ENCODE measurements at places on chromosomes 2 and 18. TPM values are rescaled to one million over a fixed set of nuclear protein-coding genes. Genes with fewer than 3 reads are reported as not detected.

The DES gene
- total RNA-seq = 4.2 TPM

The CIAO1 gene
- total RNA-seq = 76.8 TPM

The GALR1 gene
- total RNA-seq = not detected

- no peaks in the 10 kb centered on the region for H3K4me1 ChIP-seq
- DNase-seq = no peak
- H3K36me3 ChIP-seq = no peaks in the 10 kb centered on the region
- H3K4me3 ChIP-seq = no peak overlapping the region
These were observed 225.8 kb downstream of the PIEZO2 start for GRCh38 chr18:10923551-10924070.

- H3K4me1 ChIP-seq = no peaks in the 10 kb centered on the region
- no peak overlapping the region for H3K4me3 ChIP-seq
- no peak overlapping the region for H3K27ac ChIP-seq
- no peaks in the 10 kb centered on the region for H3K36me3 ChIP-seq
- no peaks in the 10 kb centered on the region for H3K27me3 ChIP-seq
- no peak for DNase-seq
These were observed 59.9 kb downstream of the ZRANB3 start for GRCh38 chr2:135471106-135471505.

DNA sequence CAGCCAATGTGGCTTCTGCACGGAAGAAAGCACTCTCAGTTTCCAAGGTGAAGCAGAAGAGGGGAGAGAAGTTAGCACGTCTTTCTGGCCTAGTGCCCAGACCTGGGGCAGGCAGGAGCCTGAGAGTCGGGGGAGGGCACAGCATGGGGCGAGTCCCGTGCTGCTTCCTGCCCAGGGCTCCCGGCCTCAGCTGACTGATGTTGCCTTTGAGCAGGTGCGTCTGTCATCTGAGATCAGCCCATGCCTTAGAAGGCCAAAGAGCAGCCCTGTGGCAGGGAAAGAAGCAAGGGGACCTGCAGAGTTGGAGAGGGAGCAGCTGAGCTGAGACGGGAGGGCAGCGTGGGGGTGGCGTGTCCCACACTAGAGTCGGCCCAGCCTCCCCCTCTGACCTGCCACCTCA lies 3.3 kb downstream of the KCNIP3 start:
- H3K4me3 ChIP-seq = no peak overlapping the region
- DNase-seq = no peak
- H3K36me3 ChIP-seq = no peaks in the 10 kb centered on the region
- H3K27ac ChIP-seq = no peak overlapping the region
- peaks cover 8% of the 10 kb centered on the region for H3K4me1 ChIP-seq

DNA sequence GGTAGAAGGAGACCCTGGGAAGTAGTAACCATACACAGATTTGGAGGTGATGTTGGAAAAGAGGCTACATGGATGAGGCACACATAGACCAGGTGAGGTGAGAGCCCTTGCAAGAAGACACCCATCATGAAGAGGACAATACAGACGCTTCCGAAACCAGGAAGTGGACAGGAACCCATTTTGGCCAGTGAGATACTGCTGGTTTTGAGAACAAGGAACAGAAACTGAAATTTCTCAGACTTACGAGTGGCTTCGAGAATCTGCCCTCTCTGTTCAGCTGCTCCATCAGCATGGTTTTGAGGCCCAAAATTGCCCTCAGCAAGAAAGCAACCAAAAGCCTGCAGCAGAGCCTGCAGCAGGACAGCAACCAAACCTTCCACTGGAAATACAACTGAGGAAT lies 479.1 kb upstream of the NRXN1 start:
- H3K36me3 ChIP-seq = no peaks in the 10 kb centered on the region
- no peak overlapping the region for H3K27ac ChIP-seq
- no peaks in the 10 kb centered on the region for H3K4me1 ChIP-seq
- H3K27me3 ChIP-seq = no peaks in the 10 kb centered on the region
- no peak overlapping the region for H3K4me3 ChIP-seq

GRCh38 chr2:202147775-202148174 lies 74.7 kb downstream of the KIAA2012 start:
- H3K27me3 ChIP-seq = no peaks in the 10 kb centered on the region
- no peak for DNase-seq
- H3K4me3 ChIP-seq = no peak overlapping the region
- no peaks in the 10 kb centered on the region for H3K36me3 ChIP-seq

DNA sequence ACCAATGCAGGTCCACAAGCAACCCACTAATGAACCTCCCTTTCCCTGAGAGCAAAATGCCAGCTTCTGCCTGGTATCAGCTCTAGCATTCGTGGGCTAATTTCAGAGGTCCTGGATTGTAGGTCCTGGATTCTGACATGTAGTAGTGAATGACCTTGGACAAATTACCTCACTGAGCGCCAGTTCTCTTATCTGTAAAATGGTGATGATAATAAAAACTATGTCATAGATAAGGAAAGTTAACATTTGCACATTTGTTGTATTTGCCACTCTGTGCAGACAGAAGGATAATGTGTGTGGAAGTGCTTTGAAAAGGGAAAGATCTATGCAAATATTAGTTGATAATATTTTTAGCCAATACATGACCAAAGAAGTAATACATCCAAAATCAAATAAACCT lies 4.1 kb upstream of the TET3 start:
- no peaks in the 10 kb centered on the region for H3K27me3 ChIP-seq
- DNase-seq = no peak
- peaks cover 35% of the 10 kb centered on the region for H3K4me1 ChIP-seq
- H3K4me3 ChIP-seq = peak overlapping the region; percentile 50
- no peak overlapping the region for H3K27ac ChIP-seq

GRCh38 chr2:27275211-27276150 lies at the start of gene DNAJC5G:
Gene DNAJC5G (plus strand): TSS chr2:27275433. CDS start chr2:27276729, 1,296 bp downstream.
- 0 out of 2 replicates have a peak, but pooled peaks cover 2% of the 10 kb centered on the region for H3K4me1 ChIP-seq
- H3K27ac ChIP-seq = no peak within 1 kb of the TSS
- no peak within 1 kb of the TSS for H3K4me3 ChIP-seq
- H3K27me3 ChIP-seq = no peaks in the 10 kb centered on the region
- H3K36me3 ChIP-seq = no peaks in the 10 kb centered on the region

Measured in HCT116 (cell line).